ENCODE measurements at places on chromosomes 6 and 20.

DNA sequence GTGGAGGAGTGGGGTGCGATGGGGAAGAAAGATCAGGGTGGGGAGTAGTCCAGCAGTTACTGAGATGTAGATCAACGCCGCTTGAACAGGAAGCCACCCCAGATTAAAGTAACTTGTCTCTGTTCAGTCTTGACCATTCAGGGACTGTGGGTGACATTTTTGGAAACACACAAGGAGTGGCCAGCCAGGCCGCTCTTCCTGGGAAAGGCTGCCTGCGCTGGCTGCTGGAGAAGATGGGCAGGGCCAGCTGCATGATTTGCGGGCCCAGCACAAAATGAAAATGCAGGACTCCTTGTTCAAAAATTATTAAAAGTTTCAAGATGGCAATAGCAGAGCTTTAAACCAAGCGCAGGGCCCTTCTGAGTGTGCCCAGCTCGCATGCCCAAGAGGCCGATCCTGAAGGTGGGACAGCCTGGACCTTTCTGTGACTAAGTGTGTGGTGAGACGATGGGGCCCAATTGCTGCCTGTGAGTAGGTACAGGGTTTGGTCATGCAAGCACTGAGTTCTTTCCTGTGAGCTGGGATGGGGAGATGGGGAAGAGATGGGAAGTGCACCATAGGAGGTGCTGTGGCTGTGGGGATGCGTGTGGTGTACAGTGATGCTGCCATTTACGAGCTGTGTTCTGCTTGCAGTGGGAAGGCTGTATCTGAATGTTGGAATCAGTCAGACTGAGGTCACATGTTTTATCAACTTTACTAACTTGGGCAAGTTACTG lies 51.3 kb downstream of the DAAM2 start:
- no peak for DNase-seq

GRCh38 chr6:157978021-157978783 lies 3.5 kb upstream of the SYNJ2 start:
- no peak for DNase-seq

- DNase-seq = no peak
These were observed 37.1 kb downstream of the TNFAIP3 start for GRCh38 chr6:137903933-137904821.

- no peak for DNase-seq
These were observed 16.1 kb upstream of the UNC93A start for GRCh38 chr6:167275001-167275400.

GRCh38 chr20:56987986-56988385 lies 278.5 kb downstream of the BMP7 start:
- DNase-seq = no peak

- DNase-seq = no peak
These were observed 37.4 kb upstream of the FAM135A start for GRCh38 chr6:70375882-70376281.

- DNase-seq = no peak
These were observed 115.3 kb downstream of the TRERF1 start for GRCh38 chr6:42336431-42336830.

GRCh38 chr6:10278746-10279145 lies 136.1 kb downstream of the TFAP2A start:
- no peak for DNase-seq

GRCh38 chr6:80641591-80641990 lies 535.1 kb downstream of the BCKDHB start:
- no peak for DNase-seq

DNA sequence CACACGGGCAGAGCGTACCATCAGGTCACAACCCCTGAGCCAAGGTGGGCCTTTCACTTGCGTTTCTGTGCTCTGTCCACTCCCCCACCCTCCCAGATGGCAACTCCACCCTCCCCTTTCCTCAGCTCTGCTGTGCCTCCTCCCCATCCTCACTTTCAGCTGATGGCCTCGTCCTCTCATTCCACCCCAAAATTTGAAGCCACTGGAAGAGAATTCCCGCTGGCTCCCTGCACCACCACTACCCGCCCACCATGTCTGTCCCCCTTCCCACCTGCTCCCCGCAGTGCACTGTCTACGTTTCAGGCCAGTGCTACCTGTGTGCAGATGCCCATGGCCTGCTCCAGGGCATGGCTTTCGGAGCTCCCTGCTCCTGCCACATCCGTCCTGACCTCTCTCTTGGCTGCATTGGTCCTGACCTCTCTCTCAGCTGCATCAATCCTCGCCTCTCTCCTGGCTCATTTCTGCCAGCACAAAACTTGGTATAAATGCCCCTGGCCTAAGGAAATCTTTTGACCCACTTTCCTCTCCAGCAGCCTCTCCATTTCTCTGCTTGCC lies 24.0 kb downstream of the SYNJ2 start:
- DNase-seq = no peak

DNA sequence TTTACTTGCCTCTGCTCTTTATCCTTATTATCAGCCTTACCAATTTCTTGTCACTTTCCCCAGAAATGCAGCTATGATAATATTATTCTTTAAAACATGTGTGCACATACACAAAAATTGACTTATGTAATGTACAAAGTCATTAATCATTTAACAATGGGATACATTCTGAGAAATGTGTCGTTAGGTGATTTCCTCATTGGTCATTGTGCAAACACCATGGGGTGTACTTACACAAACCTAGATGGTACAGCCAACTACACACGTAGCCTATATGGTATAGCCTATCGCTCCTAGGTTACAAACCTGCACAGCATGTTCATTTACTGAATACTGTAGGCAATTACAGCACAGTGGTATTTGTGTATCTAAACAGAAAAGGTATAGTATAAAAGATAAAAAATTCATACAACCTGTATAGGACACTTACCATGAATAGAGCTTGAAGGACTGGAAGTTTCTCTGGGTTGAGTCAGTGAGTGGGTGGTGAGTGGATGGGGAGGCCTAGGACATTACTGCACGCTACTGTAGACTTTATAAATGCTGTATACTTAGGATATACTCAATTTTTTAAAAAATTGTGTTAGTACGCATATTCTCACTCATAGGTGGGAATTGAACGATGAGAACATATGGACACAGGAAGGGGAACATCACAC lies 56.9 kb downstream of the HIVEP1 start:
- no peak for DNase-seq

DNA sequence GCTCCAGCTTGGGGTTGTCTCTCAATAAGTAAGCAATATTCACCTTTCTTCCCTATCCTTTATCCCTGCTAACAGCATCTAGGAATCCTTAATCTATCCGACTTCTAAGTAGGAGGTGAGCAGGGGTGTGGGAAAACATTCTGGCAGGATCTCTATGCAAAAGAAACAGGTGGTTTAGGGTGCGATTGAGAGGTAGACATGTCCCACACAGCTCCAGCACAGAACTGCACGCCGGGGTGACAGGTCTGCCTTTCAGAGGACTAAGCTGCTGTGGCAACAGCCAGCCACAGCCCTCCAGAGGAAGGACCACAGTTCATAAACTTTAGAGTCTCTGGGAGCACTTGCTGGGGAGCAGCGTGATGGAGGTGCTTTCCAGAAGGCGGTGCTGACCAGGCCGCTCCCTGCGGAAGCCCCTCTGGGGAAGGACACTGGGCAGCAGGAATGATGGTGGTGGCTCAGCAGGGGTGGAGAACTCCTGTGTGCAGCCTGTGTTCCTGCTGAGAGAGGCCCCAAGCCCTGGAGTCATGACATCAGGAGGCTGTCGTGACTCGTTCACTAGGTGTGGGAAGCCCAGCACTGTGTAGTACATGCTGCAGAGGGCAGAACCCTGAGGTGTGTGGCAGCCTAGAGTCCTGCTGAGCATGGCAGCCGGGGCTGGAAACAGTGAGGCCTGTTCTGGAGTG lies 509.6 kb downstream of the PRKN start:
- no peak for DNase-seq

DNA sequence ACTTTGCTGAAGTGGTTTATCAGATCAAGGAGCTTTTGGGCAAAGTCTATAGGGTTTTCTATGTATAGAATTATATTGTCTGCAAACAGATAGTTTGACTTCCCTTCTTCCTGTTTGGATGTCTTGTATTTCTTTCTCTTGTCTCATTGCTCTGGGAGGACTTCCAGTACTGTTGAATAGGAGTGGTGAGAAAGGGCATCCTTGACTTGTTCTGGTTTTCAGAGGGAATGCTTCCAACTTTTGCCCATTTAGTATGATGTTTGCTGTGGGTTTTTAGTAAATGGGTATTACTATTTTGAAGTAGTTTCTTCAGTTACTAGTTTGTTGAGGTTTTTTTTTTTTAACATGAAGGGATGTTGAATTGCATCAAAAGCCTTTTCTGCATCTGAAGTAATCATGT lies 36.1 kb downstream of the KCNS1 start:
- DNase-seq = no peak

- no peak for DNase-seq
These were observed 217.1 kb downstream of the PRL start for GRCh38 chr6:22079783-22080182.

DNA sequence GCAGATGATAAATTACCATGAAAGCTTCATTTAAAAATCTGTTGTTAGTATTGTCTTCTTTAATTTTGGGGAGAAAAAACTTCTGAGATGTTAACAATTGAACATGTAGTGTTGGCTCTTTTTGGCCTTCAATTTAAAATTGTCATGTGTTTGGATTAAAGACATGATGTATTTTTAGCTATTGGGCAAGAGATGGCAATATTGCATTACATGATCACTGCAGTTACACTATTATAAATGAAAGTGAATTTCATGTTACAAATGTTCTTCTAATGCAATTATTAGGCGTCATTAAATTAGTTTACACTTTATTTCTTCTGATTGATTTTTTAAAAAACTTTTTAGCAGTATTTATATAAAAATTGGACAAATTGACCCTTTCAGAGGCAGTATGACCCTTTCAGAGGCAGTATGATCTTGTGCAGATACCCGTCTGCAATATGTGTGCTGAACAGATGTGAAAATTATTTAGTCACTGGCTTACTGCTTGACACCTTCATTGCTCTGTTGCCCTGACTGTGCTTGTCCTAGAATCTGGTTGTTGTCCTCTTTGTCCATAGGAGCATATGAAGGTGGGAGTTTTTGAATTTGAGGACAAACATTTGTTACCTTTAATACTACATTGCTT lies 25.8 kb downstream of the CDKAL1 start:
- DNase-seq = no peak

GRCh38 chr6:95648636-95649035 lies 71.3 kb downstream of the MANEA start:
- peak; percentile 32 for DNase-seq

GRCh38 chr20:36098364-36098763 lies 56.2 kb upstream of the EPB41L1 start:
- peak; percentile 42 for DNase-seq

DNA sequence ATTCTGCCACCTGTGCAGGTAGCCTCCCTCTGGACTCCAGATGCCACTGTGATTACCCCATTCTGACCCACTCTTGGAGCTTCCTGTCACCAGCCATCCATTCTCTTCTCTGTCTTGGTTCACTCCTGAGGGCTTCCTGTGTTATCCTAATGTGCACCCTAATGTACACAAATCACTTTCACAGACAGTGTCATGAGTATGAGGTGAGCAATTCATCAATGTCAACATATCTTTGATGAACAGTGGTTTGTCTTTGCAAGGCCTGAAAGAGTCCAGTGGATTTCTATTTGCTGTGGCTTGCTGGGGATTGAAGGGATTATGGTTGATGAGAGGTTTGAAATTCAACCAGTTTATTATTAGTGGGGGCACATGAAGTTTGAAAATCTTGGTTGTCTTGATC lies 63.8 kb upstream of the EEF1E1 start:
- no peak for DNase-seq

DNA sequence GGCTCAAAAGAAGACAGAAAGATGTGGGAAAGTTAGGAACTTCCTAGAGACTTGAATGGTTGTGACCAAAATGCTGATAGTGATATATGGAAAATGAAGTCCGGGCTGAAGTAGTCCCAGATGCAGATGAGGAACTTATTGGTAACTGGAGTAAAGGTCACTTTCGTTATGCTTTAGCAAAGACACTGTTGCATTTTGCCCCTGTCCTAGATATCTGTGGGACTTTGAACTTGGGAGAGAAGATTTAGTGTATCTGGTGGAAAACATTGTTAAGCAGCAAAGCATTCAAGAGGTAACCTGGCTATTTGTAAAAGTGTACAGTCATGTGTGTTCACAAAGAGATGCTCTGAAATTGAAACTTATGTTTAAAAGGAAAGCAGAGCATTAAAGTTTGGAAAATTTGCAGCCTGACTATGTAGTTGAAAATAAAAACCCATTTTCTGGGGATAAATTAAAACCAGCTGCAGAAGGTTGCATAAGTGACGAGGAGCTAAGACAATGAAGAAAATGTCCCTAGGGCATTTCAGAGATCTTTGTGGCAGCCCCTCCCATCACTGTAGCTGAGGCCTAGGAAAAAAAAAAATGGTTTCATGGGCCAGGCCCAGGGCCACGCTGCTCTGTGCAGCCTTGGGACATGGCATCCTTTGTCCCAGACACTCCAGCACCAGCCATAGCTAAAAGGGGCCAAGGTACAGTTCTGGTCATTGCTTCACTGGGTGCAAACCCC lies 1692.2 kb downstream of the HACE1 start:
- no peak for DNase-seq

DNA sequence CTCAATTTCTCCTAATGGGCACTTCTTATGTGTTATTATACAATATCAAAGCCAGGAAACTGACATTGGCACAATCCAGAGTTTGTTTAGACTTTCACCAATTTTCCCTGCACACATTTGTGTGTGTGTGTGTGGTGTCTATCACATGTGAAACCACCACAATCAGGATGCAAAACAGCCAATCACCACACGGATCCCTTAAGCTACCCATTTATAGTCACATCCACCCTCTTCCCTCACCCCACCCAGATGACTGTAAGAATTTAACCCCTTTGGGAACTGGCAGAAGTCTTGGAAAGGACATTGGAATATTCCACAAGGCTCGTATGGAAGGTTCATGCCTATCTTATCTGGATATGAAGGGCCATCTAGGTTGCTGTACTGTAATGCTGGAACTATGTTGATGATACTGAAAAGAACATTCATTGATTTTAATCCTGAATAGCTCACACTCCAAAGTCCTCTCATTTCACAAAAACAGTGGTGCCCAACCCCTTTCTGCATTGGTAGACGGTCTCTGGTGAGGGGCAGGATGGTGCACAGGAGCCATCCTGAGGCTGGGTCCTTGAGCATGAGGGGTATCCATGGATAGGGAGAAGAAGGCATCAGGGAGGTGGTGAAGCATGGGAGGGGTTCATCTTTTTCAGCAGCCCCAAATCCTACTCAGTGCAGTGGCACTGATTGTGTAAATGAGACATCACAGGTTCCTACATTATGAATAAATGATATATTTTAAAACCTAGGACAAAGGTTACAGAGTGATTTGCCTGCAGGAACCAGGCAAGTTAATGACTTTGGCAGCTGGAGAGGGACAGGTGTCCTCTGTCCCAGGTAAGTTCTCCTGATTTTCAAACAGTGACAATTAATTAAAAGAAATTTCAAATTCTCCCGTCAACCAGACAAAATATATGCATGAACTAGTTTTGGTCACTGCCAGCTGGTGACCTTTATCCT lies 12.1 kb upstream of the CTCFL start:
- DNase-seq = no peak

DNA sequence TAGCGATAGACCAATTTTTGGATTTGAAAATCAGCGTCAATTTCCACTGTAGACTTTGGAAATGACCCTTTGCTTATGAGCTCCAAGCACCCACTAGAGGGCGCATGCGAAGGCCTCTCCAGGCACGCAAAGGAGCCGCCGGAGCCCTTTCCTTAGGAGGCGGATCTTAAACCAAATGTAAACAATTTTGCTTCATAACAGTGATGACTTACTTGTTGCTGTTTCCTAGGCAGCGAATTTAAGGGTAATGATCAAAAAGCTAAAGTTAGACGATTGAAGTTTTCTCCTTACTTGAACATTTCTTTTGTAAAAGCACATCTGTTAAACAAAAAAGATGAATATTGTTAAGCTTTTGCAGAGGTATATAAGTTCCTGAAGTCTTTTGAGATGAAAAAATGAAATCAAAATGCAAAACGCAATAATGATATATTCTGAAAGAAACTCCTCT lies 29.2 kb upstream of the EXOC2 start:
- DNase-seq = peak; percentile 87

- DNase-seq = no peak
These were observed 62.0 kb upstream of the SNAP91 start for GRCh38 chr6:83770910-83771309.

All from testis (tissue), 5 donors.